ENCODE measurements at places on chromosomes 12 and 14. TPM values are rescaled to one million over a fixed set of nuclear protein-coding genes. Genes with fewer than 3 reads are reported as not detected.

Gene WNT5B
- total RNA-seq, result not detected

Gene NPFF
- not detected for total RNA-seq

Gene PLEKHD1
- 0.41 TPM for total RNA-seq

Gene IL22
- not detected for total RNA-seq

Gene PYGL
- not detected for total RNA-seq

Gene DCAF4
- total RNA-seq, result 29.9 TPM

Gene TAS2R42
- not detected for total RNA-seq
